Activated effector memory CD4-positive, alpha-beta T cell treated with Interleukin-2 at 50 U/mL for 16 hours (primary cell): ENCODE measurements at places on chromosomes 13 and 19.

- DNase-seq = no peak
These were observed 186.4 kb upstream of the KL start for GRCh38 chr13:32829676-32830335.

DNA sequence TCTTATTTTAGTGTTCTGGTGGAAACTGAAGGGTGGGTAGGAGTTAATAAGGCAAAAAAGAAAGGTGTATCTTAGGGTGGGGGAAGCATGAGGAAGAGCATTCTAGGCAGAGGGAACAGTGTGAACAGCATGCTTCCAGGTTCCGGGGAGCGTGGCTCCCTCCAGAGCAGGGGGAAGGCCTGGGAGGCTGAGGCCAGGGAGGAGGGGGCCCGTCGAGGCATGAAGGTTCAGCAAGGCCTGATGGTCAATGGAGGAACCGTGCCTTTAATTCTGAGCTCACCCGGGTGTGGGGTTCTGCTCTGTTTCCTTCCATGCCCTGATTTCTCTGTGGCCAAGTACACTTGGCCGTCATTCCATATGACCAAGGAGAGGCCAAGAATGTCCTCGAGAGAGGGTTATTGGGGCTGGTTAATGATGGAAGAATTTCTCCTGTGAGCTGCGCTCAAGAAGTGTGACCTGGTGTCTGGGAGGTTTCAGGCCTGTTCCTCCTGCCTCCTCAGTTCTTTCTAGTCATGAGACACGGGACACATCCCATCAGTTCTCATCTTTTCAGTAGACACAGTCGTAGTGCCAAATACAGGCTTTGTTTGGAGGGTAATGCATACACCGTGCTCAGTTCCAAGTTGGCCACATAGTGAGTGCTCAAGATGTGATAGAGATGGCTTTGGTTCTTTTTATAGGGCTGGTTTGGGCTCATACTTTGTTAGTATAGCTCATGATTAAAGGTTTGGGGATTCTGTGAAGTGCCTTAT, 73.6 kb downstream of the SIPA1L3 start:
- no peak for DNase-seq

DNA sequence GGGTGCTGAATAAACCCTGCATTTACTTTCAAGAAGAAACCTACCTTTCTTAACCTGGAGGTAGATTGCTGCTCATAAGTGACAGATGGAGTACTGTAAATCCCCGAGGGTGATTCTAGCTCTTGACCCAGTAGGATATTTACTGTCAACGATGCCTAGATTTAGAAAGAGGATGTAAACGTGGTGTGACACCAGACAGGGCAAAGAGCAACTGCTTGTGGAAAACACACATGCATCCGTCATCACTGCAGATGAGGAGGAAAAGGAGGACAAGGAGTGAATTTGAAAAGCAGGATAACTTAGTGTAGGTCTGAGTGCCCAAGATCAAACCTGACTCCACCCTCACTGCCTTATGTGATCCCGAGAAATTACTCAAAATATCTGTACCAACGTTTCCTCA, 9.8 kb upstream of the CLN5 start:
- no peak for DNase-seq

- no peak for DNase-seq
These were observed 8.6 kb upstream of the IFNL4 start for GRCh38 chr19:39257227-39257626.

DNA sequence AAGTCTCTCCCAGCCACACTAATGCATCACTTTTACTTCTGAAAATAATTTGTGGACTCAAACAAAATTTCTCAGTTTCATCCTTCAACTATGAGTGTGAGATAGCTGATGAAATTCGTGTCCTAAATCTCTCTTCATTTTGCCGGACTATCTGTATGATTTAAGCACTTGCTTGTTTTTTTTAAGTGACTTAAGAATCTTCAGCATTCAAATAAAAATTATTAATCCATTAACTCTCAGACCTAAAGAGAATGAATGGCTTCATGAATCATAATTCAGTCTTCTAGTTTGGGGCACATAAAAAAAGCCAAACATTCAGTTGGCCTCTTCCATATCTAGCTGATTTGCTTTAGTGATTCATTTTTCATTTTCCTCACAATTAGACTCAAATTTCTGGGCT, 579.5 kb downstream of the DCT start:
- DNase-seq = no peak

- DNase-seq = no peak
These were observed 304.2 kb downstream of the COG6 start for GRCh38 chr13:39959497-39960144.

GRCh38 chr19:34254046-34254697, at the start of gene GARRE1:
TSS of gene GARRE1 (plus strand) at chr19:34254554. CDS start at chr19:34300474, 45,920 bp downstream.
- peak; percentile 77 for DNase-seq

GRCh38 chr19:17183858-17184321, 31.3 kb upstream of the USE1 start:
- DNase-seq = peak; percentile 24

- DNase-seq = no peak
These were observed 717.9 kb downstream of the UQCRFS1 start for GRCh38 chr19:28495046-28495445.

DNA sequence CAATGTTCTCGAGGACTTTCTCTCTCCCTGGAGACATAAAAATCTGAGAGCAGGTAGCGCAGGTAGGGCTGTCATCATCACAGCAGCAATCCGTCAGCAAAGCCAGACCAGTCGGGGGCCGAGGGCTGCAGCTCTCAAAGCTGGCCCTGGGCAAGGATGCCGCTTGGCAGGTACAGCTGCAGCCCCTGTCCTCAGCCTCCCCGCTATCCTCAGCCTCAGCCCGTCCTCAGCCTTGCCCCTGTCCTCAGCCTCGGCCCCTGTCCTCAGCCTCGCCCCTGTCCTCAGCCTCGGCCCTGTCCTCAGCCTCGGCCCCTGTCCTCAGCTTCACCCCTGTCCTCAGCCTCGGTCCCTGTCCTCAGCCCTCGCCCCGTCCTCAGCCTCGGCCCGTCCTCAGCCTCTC, 10.9 kb downstream of the C13orf46 start:
- DNase-seq = no peak

DNA sequence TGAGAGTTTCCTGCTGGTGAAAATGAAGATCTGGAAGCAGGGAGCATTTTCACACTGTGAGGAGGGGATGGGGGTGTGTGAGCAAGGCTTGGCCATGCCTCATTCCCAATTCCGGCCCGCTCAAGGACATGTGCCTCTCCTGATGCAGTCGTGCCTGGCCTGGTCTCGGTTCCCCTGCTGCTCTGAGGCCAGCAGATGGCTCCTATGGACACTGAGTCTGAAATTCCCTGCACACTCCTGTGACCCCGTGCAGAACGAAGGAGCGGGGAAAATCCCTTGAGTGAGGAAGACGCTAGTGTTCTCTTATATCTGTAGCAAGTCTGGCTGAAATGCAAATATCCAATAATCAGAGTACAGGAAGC, 363 bp upstream of the ZNF763 start:
- no peak for DNase-seq

- peak; percentile 35 for DNase-seq
These were observed 65.6 kb downstream of the IER2 start for GRCh38 chr19:13215572-13216380.
